ENCODE measurements at places on chromosomes 4 and X. TPM values are rescaled to one million over a fixed set of nuclear protein-coding genes. Genes with fewer than 3 reads are reported as not detected.

NHSL2 gene
- total RNA-seq: not detected

CXCR3 gene
- not detected for total RNA-seq

TRAM1L1 gene
- 1.5 TPM for total RNA-seq

ADH1A gene
- total RNA-seq: not detected

CXCL9 gene
- total RNA-seq: not detected

GPR173 gene
- total RNA-seq: not detected

ANOS1 gene
- 0.08 TPM for total RNA-seq

DUX4 gene
- total RNA-seq: not detected

PRRG3 gene
- total RNA-seq: not detected

USP27X gene
- 0.68 TPM for total RNA-seq

CRMP1 gene
- 1.4 TPM for total RNA-seq

ARAP2 gene
- total RNA-seq: 11.7 TPM

MAGEC3 gene
- total RNA-seq: 0.68 TPM

ARR3 gene
- not detected for total RNA-seq

CYSLTR1 gene
- total RNA-seq: not detected

YY2 gene
- total RNA-seq: 2.3 TPM

MAGEA1 gene
- total RNA-seq: 7.1 TPM

IL3RA gene
- not detected for total RNA-seq

GABRG1 gene
- total RNA-seq: 0.72 TPM

ARHGEF38 gene
- total RNA-seq: not detected

MPP1 gene
- 6.6 TPM for total RNA-seq

EGF gene
- 0.57 TPM for total RNA-seq

TEX11 gene
- not detected for total RNA-seq

STOX2 gene
- 0.94 TPM for total RNA-seq

SFRP2 gene
- not detected for total RNA-seq

FAM47E gene
- 0.61 TPM for total RNA-seq

GYPE gene
- not detected for total RNA-seq

VMA21 gene
- 42.1 TPM for total RNA-seq

SLC39A8 gene
- 12.6 TPM for total RNA-seq

SEL1L3 gene
- total RNA-seq: 22.3 TPM

TLR1 gene
- 0.49 TPM for total RNA-seq

POU3F4 gene
- not detected for total RNA-seq

CT45A1 gene
- total RNA-seq: 103 TPM

NPY1R gene
- total RNA-seq: 0.45 TPM

PLS3 gene
- 22.1 TPM for total RNA-seq

STPG2 gene
- total RNA-seq: not detected

CENPE gene
- 27.1 TPM for total RNA-seq

IGSF1 gene
- 0.15 TPM for total RNA-seq

CLIC2 gene
- total RNA-seq: not detected

MTTP gene
- total RNA-seq: not detected

CITED1 gene
- total RNA-seq: 4.7 TPM

HDX gene
- 1.2 TPM for total RNA-seq

SPATA4 gene
- total RNA-seq: 0.05 TPM

FMR1 gene
- total RNA-seq: 29.9 TPM

PCSK1N gene
- 2.3 TPM for total RNA-seq

GPR119 gene
- total RNA-seq: not detected

LETM1 gene
- total RNA-seq: 112 TPM

ADAD1 gene
- not detected for total RNA-seq

RHOXF2 gene
- not detected for total RNA-seq

HTR2C gene
- not detected for total RNA-seq

AVPR2 gene
- total RNA-seq: not detected
